ENCODE measurements at places on chromosomes 12 and 14. TPM values are rescaled to one million over a fixed set of nuclear protein-coding genes. Genes with fewer than 3 reads are reported as not detected.

- no peak for DNase-seq
Measured at GRCh38 chr14:102565331-102565887, 27.0 kb upstream of the RCOR1 start.

GRCh38 chr12:66648033-66648735 is 30.7 kb downstream of the GRIP1 start:
- DNase-seq = no peak

GRCh38 chr12:11431486-11431885 is 36.1 kb upstream of the PRB2 start:
- DNase-seq = no peak

Gene SLCO1B1
- total RNA-seq = not detected

All from SJSA1 (cell line).